ENCODE measurements at places on chromosomes 1 and 21.
A peak's percentile ranks its signal among the peaks of the same experiment; 100 is the strongest.

DNA sequence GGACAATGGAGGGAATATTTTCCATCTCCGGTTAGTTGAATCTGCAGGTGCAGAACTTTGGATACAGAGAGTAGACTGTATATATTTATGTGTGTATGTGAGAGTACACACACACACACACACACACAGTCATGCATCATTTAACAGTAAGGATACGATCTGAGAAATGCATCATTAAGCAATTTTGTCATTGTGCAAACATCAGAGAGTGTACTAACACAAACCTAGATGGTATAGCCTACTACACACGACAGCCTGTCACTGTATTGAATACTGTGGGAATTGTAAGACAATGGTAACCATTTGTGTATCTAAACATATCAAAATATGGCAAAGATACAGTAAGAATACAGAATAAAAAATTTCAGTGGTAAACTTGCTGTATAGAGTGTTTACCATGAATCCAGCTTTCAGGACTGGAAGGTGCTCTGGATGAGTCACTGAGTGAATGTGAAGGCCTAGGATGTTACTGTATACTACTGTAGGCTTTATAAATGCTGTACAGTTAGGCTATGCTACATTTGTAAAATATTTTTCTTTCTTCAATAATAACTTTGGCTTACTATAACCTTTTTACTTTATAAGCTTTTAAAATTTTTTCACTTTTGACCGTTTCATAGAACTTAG, 138.5 kb downstream of the ZZZ3 start:
- DNase-seq, result peak; percentile 43

DNA sequence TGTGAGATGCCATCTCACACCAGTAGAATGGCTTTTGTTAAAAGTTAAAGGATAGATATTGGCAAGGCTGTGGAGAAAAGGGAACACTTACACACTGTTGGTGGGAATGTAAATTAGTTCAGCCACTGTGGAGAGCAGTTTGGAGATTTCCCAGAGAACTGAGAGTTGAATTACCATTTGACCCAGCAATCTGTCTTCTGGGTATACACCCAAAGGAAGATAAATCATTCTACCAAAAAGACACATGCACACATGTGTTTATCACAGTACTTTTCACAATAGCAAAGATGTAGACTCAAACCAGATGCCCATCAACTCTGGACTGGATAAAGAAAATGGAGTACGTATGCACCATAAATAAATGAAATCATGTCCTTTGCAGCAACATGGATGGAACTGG, 88.6 kb upstream of the LRRC8D start:
- DNase-seq, result no peak

DNA sequence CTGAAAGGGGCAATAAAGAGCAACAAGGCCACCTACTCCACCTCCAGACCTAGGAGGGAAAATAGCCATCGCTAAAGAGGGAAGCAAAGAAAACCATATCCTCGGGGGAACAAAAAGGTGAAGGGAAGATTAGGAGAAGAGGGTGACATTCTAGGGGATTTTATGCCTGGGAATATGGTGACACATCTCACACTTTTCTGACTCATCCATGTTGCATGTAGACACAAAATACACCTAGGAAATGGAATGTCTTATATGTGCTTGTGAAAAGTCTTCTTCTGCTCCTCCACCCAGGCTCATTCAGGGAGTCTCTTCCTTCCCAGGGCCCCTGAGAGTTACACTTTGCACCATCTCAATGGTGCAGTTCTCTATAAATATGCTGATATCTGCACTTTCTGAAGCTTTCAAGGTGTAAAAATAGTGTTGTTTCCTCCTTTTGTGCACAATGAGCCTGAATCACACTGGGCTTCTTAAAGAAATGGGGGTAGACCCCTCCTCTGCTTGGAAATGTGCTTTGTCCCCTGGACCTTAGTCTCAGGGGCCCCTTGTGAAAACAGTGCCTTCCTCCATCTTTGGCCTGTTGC, 195.9 kb downstream of the CYYR1 start:
- no peak for DNase-seq

- no peak for DNase-seq
Measured at GRCh38 chr1:224182057-224182865, 779 bp upstream of the DEGS1 start.

DNA sequence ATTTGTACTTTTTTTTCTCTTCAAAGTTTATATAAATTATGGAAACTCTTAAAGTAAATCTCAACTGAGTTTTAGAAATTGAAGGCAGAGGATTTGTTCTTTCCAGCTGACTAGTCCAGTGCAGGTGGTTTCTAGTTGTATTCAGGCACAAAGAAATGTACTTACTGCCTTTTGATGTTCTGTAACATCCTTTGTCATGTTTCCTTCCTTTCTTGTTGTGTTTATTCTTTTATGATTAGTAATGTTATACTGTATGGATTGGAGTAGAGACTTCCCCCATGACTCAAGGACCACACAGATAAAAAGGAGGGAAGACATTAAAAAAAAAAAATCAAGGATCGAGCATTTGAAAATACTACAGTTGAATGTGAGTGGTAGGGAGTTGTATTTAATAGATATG, 8.0 kb downstream of the HIPK1 start:
- no peak for DNase-seq

- no peak for DNase-seq
Measured at GRCh38 chr1:1340185-1340584, 9.0 kb downstream of the DVL1 start.

- no peak for DNase-seq
Measured at GRCh38 chr1:232596666-232597303, 33.1 kb downstream of the SIPA1L2 start.

DNA sequence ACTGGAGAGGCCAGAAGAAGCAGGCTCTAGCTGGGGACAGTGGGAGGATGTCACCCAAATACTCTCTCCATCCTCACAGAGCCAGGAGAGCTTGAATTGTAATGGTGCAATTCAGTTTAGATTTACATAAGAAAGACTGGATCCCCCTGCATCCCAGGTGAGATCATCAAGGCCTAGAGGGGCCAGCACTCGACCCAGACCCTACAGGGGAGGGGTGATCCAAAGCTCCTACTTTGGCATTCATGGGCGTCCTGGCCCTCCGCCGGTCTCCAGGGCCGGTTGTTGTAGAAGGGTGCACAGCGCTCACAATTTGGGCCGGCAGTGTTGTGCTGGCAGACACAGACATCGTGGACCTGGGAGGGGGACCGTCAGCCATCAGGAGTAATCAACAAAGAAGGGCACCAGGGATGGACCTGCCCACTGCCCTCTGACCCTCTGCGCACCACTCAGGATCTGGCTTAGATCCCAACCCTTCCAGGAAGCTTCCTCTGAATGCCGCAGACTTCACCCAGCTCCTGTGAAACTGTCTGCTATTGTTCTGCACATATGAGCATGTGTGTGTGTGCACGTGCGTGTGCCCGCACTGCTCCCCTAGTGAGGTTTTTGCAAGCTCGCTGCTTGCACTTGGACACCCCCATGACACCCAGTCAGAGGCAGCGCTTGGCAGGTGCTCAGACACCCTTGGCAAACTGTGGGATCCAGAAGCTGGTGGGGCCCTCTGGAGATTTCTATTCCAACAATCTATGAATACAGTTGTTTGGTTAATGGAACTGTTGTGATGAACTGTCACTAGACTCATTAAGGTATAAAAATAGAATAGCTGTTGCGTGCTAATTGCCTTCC, 21.6 kb downstream of the LAMB3 start:
- DNase-seq, result no peak

- DNase-seq, result no peak
Measured at GRCh38 chr1:80632284-80632683, 1168.5 kb upstream of the ADGRL2 start.

DNA sequence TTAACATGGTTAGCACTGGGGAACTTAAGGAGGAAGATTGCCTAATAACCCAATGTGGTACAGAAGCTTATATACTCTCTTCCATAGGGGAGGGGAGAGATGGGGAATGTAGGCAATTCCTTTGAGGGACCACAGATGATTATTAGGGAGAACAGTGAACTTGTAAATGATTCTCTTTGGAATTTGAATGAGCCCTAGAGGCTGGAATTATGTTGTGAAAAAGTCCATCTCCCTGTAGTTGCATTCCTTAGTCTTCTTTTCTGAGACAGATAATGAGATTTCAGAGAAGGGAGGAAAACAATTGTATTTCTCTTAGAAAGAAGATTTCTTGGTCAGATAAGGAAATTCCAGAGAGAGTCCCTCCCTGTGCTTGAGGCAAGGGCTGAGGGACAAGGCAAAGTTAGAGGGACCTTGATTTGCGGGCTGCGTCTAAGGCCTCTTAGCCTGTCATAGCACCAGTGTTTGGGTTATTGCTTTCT, 89.0 kb upstream of the HMCN1 start:
- DNase-seq, result no peak
